NCI-H1105 (cell line): ENCODE measurements at places on chromosomes 2 and 18.

- DNase-seq, result no peak
These were observed 1252.9 kb upstream of the ACVR2A start for GRCh38 chr2:146591908-146592307.

- DNase-seq, result no peak
These were observed 17.0 kb upstream of the ATL2 start for GRCh38 chr2:38394041-38394440.

GRCh38 chr18:49062832-49063226 is 112.1 kb upstream of the SMAD7 start:
- no peak for DNase-seq

DNA sequence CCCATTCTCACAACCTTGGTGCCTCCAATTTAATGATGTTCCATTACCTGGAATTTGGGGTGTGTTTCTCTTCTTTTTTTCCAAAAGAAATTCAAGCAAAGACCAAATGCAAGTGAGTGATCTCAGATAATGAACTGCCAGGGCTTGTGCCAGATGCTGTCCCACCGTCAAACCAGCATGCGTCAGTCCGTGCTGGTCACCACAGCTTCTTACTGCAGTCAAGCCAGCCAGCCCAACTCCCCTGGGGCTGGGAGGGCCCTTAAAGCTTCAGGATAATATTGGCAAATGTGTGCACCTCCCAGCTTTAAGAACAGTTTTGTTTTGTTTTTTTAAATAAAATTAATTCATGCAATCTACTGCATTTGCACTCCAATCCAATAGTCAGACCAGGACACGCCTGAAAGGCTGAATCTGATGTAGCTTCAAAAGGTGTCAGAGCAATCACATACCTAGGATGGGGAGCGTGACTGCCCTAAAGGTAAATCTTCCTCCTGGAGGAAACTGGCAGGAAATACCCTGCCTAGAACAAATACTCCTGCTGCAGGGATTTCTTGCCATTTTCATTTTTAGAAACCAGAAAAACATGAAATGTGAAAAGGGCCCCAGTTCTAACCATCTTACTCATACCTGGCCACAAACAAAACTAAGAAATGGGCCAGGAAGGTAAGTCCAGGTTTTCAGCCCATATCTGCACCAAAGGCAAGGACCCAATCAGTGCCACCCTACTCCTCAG is 26.8 kb upstream of the SP3 start:
- DNase-seq, result no peak

- no peak for DNase-seq
These were observed 100.4 kb upstream of the CD226 start for GRCh38 chr18:70047931-70048603.
